Left ventricle myocardium superior (tissue), 1 donor: ENCODE measurements at places on chromosomes 2 and 18. TPM values are rescaled to one million over a fixed set of nuclear protein-coding genes. Genes with fewer than 3 reads are reported as not detected.

GRCh38 chr18:5142859-5143258 lies 54.2 kb downstream of the AKAIN1 start:
- no peak for DNase-seq

DNA sequence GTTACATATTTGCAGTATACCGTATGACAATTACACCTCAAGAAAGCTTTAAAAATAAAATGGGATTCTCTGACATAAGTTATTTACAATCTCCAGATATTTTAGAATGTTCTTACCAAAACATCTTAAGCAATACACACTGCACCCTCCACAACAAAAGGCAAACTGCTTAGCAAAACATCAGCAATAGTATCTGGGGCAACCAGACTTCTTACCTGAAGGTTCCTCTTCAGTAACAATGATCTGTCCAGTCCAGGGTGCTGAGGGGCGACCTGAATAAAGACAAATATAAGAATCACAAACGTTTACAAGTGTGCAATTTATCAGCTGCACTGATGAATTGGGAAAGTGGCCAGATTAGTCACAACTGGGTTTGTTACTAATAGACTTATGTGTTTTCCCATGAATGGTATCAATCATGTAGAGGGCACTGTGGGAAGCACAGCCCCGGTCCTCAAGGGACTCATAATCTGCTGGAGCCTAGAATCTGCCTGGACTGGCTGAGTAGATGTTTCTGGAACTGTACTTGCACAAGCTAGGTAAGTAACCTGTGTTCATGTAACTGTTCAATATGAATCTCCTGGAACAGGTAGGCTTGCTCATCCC lies 70.7 kb downstream of the MYOM1 start:
- DNase-seq, result no peak

- DNase-seq, result no peak
Observed at GRCh38 chr2:232386490-232386739, 7.9 kb downstream of the ALPP start.

- no peak for DNase-seq
Observed at GRCh38 chr2:126482582-126483464, 173.1 kb upstream of the GYPC start.

DNA sequence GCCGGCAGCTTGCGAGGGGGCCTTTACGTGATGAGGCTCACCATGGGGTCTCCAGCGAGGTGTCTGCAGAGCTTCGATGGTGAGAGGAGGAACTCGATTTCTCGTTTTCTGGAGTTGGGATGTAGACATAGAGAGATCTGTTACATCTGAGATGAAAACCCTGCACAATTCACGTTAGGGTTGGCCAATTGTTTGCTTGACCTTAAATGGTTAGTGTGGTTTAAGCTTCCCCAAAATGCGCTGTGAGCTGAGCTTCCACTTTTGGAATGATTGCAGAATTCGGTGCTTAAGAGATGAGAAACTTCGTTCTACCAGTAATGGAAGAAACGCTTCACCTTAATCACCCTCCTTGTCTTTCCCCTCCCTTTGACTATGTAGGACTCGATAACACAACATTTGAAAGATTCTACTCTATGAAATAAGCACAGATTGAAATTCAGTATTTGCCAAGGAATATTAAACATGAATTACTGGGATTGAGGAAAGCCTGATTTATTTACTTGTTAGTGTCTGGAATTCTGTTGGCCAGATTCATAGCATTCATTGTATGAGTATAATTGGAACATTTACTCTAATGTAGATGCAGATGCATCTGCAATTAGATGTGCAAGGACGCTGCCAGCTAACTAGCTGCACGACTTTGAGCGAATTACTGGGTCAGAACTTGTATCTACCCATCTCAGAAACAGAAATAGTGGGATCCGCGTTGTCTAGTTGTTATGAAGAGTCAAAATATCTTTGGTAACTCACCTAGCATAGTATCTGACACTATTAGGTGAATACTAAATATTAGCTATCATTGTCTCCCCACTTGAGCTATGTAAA lies 1.6 kb upstream of the KLF7 start:
- no peak for DNase-seq

DNA sequence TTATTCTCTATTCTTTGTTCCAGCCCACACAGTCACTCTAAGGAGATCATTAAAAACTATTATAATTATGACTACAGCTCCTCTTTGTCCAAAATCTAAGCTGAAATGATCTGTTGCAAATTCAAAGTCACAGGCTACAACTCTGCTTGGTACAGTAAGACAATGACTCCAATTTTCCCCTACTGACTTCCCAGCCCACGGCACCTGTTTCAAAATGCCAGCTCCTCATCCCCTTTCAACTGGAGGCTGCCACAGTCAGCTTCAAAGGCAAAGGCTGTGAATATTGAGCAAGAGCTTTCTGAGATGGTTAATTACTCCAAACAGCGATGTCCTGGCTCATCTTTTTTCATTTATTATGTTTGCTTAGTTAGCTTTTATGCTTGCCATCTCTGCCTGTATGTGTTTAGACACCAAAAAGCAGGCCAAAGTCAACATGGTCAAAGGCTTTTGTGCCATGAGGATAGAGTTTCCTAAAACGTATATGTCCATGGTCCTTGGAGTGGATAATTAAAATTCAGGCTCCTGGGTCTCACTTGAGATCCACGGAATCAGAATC lies 141.1 kb downstream of the DOCK10 start:
- DNase-seq, result no peak

DNA sequence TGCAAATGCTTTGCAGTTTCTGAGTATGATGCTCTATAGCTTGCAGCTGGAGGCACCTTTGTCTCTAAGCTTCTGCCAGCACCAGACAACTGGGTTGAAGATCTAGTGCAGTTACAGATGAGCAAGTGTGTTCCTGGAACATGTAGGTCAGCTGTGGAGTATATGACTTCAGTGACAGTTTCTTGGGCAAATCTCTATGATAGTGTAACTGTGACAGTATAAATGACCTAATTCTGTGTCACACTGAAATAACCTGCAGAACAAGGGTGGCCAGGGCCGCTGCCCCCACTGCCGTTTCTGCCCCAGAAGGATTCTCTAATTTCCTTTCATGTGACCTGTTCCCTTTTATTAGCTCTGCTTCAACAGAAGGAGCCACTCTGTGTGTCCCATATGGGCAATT lies 145.3 kb upstream of the DAPL1 start:
- no peak for DNase-seq

GRCh38 chr2:197191177-197191939 lies 119.2 kb downstream of the ANKRD44 start:
- no peak for DNase-seq

GRCh38 chr2:161915121-161915520 lies 158.9 kb downstream of the DPP4 start:
- DNase-seq, result no peak

DNA sequence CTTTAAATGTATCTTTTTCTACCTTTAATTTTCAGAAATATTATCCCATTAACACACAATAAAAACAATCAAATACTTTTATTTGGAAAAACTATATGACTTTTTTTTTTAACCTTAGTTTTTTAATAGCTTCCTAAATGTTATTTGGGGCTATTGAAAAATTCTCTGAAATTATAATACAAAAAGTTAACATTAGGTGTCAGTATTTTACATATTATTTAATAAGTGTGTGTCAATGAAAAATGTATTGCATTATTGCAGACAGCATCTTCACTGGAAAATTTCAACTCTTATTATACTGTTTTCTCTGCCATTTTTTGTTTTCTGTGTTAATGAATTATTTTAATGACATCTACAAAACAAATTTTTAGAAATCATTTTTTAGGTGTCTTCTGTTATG lies 51.1 kb upstream of the ARHGAP15 start:
- DNase-seq, result no peak

GRCh38 chr2:131445896-131446295 lies 30.0 kb upstream of the TUBA3D start:
- DNase-seq, result no peak

DNA sequence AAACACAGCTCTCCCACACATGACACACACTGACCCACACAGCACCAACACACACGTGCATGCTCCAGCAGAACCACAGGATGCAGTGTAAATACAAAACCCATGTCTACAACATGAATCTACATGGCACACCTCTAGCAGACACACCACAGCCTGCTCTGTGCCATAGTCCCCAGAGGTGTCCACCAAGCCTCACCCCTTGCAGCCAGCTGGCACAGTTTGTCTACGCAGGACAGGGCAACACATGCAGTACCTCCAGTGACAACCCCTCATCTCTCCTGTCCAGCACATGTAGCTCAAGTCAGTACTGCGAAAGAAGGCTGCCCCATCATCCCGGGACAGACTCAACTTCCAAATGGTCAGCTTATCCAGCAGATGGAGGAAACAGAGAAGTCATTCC lies 18.9 kb downstream of the CELF4 start:
- DNase-seq, result no peak

DNA sequence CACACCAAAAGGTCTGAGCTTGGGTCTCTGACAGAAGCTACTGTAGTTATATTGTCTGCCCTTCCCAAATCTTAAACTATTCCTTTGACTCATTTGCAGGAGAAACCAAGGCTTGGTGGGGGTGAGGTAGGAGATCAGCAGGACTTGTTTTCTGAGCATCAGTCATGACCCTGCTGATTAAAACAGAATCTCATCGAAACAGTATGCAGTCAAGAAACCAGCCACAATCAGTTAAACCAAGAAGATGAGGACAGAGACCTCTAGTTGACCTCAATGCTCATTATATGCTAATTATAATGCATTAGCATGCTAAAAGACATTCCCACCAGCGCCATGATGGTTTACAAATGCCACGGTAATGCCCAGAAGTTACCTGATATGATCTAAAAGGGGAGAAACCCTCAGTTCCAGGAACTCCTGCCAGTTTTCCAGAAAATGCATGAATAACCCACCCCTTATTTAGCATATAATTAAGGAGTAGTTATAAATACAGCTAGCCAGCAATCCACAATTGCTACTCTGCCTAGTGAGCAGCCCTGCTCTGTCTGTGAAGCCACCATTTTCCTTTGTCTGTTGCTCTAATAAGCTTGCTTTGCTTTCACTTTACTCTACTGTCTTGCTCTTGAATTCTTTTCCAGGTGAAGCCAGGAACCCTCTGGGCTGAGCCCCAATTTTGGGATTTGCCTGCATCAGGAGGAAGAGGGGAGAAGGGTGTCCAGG lies 26.7 kb downstream of the DSC3 start:
- DNase-seq, result no peak

DNA sequence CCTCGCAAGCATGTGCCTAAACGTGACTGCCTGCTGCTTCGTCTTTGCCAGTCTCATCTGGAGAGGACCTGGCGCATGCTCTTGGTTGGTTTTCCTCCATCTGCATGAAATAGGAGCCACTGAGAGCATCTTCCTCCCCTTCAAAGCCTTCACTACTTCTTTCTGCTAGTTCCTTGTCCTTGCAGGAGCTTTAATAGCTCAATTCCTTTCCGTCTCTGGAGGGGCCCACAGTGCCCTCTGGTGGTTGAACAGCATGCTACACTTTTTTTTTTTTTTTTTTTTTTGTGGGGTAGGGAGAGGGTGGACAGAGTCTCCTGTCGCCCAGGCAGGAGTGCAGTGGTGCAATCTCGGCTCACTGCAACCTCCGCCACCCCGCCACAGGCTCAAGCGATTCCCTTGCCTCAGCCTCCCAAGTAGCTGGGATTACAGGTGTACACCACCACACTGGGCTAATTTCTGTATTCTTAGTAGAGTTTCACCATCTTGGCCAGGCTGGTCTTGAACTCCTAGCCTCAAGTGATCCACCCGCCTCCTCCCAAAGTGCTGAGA lies 59.6 kb downstream of the SP110 start:
- peak; percentile 50 for DNase-seq

DNA sequence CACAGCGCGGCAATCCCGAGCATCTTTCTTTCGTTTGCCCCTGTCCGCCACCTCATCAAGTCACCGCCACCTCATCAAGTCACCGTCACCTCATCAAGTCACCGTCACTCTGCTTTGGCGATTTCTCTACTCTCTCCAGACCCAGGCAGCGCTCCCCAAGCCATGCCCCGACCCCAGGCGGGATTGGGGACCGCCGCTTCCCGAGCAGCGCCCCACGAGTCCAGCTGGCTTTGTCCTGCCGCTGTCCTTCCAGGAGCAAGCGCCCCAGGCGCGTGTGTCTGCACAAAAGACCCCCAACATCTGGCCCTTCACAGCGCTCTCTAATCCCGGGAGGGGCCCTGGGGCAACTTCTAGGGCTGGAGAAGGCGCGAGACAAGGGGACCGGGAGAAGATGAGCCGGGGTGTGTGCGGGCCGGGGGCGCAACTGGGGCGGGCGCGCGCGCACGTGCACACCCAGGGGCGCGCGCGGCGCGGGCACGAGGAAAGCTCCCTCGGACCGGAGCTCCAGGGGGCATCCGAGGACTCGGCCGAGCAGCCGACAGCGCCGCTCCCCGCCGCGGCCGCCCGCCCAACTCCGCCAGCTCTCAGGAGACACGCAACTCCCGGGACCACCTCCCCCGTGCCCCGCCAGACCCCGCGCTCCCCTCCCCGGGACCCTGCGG lies 633 bp upstream of the RNF152 start:
- peak; percentile 75 for DNase-seq

GRCh38 chr2:219830353-219830738 lies 202.9 kb downstream of the SLC4A3 start:
- no peak for DNase-seq

GRCh38 chr2:200509235-200509611 lies 645 bp downstream of the KCTD18 start:
- peak; percentile 29 for DNase-seq

GRCh38 chr18:77068321-77069312 lies 64.0 kb downstream of the MBP start:
- DNase-seq, result peak; percentile 46

GRCh38 chr2:217929272-217929671 lies 73.5 kb downstream of the TNS1 start:
- DNase-seq, result no peak

DNA sequence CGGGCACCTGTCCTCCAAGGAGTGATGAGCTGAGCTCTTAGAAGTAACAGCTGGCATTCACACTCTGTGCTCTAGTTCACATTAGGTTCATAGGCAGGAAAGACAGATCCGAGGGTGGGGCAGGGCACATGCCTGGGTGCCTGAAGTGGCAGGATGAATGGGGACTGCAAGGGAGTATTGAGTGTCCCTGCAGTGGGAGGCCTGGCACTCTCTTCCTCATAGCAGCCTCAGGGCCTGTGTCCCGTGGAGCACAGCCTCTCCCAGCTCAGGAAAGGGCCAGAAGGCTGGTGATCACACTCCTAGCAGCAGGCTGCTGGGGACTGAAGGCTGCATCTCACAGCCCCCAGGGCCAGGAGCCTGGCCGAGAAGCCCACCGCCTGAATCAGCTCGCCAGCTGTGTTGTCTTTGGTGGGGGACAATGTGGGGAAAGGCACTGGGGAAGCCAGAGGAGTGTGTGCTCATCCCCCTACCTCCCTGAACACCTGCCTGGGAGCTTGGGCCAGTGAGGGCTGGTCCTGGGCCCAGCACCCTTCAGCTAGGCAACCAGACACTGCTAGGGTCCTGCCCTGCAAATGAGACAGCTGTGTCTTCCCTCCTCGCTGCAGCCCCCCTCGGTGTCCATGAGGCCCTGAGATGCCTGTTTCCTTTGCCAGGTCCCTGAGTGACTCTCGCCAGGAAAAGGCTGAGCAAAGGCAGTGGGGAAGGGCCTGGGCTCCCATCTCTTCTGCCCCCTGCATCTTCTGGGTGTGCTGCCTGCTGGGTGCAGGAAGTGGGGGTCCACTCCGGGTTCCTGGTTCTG lies 48.2 kb upstream of the HS6ST1 start:
- DNase-seq, result no peak

UNC80 gene
- not detected for total RNA-seq

SCTR gene
- 1.0 TPM for total RNA-seq

DHX57 gene
- total RNA-seq, result 8.9 TPM

NBAS gene
- 64.4 TPM for total RNA-seq

SP140 gene
- total RNA-seq, result 0.47 TPM

CFC1 gene
- total RNA-seq, result not detected

POLR1B gene
- 12.2 TPM for total RNA-seq

ABCG8 gene
- not detected for total RNA-seq

TSPYL6 gene
- total RNA-seq, result not detected

IL1RL1 gene
- 2.5 TPM for total RNA-seq

FAM237A gene
- total RNA-seq, result 2.0 TPM

SLC11A1 gene
- total RNA-seq, result 4.5 TPM
